CD4-positive, CD25-positive, alpha-beta regulatory T cell (primary cell): ENCODE measurements at places on chromosomes 6 and 20. TPM values are rescaled to one million over a fixed set of nuclear protein-coding genes. Genes with fewer than 3 reads are reported as not detected.

DNA sequence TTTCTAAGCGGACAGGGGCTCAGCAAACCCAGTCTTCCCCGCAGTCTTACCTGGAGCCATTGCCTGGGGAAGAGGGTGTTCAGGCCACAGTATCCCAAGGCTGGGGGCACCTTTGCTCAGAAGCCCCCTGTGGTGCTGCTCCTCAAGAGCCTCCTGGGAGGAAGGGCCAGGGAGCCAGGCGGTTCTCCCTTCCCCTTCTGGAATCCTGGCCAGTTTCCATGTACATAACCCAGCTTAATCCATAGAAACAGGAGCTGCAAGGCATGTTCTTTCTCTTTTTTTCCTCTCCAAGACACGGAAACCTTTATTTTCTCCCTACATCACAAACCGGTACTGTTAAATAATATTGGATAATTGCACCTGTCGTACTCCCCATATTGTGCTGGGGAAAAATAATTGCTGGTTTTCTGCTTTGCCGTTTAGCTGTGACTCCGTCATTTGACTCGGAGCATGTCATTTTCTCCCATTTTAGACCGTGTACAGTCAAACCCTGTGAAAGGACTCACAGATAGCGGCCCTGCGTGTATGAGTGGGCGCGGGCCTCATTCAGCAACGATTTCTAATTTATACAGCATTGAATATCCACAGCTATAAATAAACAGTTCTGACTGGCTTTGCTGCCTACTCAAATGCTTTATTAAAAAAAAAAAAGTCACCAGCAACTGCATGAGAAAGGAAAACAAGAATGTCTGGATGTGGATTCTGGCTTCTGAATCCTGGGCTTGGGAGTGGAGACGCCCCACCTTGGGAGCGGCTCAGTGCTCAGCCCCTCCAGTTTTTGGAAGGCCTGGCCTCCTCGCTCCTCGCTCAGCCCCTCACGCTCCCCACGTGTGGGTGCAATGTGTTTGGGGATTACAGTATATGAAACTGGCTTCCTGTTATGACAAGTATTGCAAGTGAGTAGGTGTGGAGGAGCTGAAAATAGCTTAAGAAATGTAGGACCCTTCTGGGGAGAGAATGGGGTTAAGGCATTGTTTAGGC, 67.3 kb downstream of the ADTRP start:
- DNase-seq = peak; percentile 82

- no peak for DNase-seq
Observed at GRCh38 chr6:113258771-113259170, 598.4 kb upstream of the MARCKS start.

DNA sequence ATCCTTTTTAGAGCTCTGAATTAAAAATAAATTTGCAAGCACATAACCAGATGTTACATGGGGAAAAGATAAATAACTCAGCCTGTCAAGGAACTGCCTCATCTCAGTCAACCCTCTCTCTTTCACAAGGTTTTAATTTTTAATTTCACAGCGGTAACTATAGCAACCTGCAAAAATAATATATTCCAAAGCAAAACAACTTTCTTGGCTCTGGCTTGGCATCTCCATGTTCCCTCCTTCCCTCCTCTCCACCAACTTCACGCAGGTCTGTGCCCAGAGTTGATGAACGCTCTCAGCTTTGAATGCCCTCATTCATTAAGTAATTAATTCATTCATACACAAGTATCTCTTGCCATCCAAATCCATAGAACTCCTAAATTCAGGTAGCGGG, 32.5 kb upstream of the SIRPA start:
- DNase-seq = no peak

The SLC16A10 gene
- 33.2 TPM for polyA plus RNA-seq

DNA sequence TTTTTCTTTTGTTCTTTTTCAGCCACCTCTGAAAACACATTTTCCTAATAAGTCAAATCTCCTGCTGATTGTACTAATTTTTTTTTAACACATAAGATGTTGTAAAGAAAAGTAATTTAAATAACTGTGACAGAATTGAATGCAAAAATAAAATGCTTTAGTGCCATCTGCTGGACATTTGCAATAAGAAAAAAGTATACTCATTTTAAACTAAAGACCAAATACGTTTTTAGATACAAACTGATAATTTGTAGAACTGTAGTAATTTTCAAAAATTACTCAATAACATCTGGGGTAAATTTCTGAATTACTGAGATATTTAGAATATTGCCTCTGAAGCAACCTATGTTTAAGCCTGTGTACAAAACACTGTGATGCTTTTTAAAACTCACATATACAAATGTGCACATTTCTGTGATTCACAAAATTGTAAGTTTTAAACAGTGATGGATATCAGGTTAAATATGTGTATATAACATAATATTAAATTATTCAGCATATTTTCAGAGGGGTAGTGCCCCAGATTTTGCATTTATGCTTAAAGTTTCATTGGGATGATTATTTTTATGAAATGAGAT, 198.7 kb downstream of the RIMS1 start:
- no peak for DNase-seq

The GFOD1 gene
- polyA plus RNA-seq = 0.06 TPM

GRCh38 chr20:48769069-48769983, 58.5 kb downstream of the PREX1 start:
- DNase-seq = peak; percentile 79

DNA sequence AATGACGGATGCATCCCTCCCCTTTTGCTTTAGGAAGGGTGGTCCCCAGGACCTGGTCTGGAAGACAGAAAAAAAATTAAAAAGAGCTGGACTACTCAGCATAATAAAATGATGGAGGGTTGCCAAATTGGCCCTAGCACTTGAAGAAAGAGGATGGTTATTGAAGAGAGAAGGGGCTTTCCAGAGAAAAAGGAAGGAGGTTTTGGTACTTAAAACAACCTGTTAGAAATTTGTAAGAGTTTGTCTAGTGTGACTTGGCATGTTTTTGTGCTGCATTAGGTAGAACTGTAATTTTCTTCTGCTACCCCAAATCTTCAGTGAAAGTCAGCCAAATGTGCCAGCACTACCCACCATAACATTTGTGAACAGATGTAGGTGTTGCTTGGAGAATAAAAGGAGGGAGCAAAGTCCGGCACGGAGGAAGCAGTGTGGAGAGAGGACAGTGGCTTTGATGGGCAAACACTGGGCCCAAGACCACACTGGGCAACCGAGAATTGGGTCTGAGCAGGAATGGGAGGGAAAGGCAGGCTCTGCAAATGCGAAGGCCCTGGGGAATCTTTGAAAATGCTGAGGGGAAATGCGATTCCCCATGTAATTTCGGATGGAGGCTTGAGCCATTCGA, 160.9 kb downstream of the QRSL1 start:
- DNase-seq = no peak

The RCAN2 gene
- polyA plus RNA-seq = not detected

GRCh38 chr6:443621-444159, 52.1 kb downstream of the IRF4 start:
- no peak for DNase-seq

The METTL24 gene
- polyA plus RNA-seq = not detected

- DNase-seq = no peak
Observed at GRCh38 chr6:97401533-97401932, 118.5 kb upstream of the MMS22L start.

GRCh38 chr6:123089226-123089625, 93.2 kb downstream of the CLVS2 start:
- no peak for DNase-seq

The MLN gene
- polyA plus RNA-seq = not detected

The TMEM217 gene
- 0.79 TPM for polyA plus RNA-seq

The RPS6KA2 gene
- 3.3 TPM for polyA plus RNA-seq

The DLK2 gene
- polyA plus RNA-seq = 0.70 TPM

The FAM209B gene
- polyA plus RNA-seq = not detected

- no peak for DNase-seq
Observed at GRCh38 chr6:34249469-34250261, 859 bp upstream of the SMIM29 start.

- DNase-seq = no peak
Observed at GRCh38 chr6:24274441-24275083, 83.3 kb downstream of the DCDC2 start.

The SPTLC3 gene
- not detected for polyA plus RNA-seq

The AKAP7 gene
- polyA plus RNA-seq = 16.0 TPM

DNA sequence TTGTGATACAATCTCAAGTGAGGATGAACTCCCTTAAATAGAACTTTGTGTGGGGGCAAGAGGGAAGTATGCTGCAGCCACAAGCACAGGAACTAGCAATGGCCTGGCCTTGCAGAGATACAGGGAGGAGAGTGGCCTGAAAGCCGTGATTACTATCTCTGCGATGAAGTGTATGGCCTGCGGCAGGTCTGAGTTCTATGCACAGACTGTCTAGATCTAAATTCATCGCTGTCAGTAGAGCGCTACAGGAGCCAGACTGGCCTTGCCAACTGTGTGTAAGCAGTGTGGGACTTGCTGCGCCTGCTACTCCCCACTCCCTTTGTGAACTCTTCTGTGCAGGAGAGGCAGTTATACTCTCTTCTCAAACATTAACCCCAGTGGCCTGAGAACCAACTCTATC, 997.0 kb downstream of the GRIK2 start:
- no peak for DNase-seq

The TNXB gene
- polyA plus RNA-seq = 0.15 TPM

- no peak for DNase-seq
Observed at GRCh38 chr20:531608-532007, 12.0 kb downstream of the CSNK2A1 start.

GRCh38 chr20:63457737-63458136, 14.7 kb downstream of the KCNQ2 start:
- DNase-seq = no peak

The ANKRD66 gene
- not detected for polyA plus RNA-seq

DNA sequence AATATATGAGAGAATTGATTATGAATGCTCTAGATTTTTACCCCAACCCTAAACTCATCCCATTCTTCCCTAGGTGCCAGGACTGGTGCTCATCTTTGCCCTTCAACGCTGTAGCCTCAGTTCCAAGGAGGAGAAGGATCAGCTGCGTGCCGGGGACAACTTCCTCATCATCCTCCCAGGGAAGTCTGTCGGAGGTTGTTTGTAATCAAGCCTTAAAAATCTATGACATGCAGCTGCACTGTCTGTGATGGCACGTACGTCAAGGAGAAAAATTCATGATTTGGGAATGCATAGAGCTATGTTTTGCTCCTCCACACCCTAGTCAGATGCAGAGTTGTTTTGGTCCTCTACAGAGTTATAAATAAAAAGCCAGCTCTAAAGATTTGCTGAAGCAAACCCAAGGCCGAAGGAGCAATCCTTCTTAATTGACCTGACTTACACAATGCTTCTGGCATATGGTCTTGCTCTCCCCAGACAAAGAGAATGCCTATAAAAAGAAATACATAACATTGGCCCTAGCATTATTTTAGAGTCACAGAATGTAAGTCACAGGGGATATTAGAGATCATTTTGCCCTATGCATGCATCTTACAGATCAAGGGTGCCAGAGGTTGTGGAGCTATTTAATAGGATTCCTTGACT, 244.2 kb downstream of the HIVEP2 start:
- no peak for DNase-seq

- no peak for DNase-seq
Observed at GRCh38 chr20:7850775-7851490, 89.3 kb downstream of the HAO1 start.

DNA sequence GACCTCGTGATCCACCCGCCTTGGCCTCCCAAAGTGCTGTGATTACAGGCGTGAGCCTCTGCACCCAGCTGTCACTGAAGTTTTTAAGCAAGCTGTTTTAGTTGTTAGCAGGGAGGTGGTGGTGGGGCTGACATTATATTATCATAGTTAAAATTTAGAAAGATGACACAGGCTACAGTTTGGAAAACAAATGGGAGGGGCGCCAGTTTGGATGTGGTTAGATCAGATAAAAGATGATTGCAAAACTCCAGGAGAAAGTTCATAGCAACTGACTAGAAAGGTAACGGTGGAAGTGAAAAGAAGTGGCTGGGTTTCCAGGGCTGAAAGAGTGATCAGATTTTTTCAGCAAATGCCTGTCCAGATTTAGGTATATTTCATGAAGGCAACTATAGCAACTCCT, 311.9 kb upstream of the CITED2 start:
- no peak for DNase-seq

The TGM3 gene
- polyA plus RNA-seq = not detected

GRCh38 chr20:9329355-9330101, 184.9 kb upstream of the LAMP5 start:
- no peak for DNase-seq

The C6orf132 gene
- not detected for polyA plus RNA-seq

GRCh38 chr20:24949756-24950127, 673 bp downstream of the CST7 start:
- DNase-seq = no peak

- DNase-seq = no peak
Observed at GRCh38 chr6:123417535-123417934, 219.2 kb downstream of the TRDN start.

DNA sequence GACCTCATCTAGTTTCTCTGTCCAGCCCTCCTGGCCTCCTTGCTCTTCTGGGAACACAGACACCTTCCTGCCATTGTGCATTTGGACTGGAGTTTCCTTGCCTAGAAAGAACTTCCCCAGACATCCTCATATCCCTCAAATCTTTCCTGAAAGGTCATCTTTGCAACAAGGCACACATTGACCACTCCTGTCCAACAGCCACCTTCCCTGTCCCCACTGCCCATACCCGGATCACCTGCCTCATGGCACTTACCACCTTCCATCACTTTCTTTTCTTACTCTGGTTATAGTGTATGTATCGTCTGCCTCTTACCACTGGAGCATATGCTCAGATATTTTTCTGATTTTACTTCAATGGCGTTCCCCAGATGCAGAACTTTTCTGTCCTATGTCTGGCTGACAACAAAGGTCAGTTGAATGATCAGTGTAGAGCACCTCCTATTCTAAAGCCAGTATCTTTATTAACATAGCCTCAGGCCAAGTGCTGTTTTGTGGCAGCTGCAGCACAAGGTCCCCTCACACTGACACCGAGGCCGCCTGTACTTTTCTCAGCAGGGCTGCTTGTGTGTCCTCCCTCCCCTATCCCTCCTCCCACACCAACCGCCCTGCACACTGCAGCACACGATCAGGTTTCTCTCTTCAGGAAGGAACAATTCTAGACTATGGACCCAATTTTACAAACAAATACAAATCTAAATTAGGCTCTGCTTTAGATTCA, 4.1 kb downstream of the HLA-C start:
- no peak for DNase-seq

DNA sequence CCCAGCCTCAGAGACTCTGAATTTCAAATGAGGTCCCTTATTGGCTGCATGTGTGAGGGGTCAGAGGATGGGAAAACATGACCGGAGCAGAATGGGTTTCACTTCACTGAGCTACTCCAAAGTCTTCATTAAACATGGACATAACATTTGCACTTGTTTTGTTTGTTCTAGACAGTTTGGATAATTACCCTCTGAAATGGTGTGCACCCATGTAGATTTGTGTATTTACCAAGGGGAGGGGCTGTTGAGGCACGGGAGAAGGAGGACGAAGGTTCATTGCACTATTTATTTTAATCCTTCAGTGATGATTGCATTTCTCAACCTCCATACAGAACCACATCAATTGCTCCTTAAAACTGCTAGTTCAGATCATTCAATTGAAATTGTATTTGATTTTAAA, 364.2 kb downstream of the TFAP2B start:
- DNase-seq = no peak

The SYNCRIP gene
- polyA plus RNA-seq = 73.4 TPM

GRCh38 chr20:297925-298775, 780 bp downstream of the ZCCHC3 start:
- DNase-seq = peak; percentile 24

The SNAI1 gene
- 0.34 TPM for polyA plus RNA-seq
